ENCODE measurements at places on chromosomes 11 and 22.

DNA sequence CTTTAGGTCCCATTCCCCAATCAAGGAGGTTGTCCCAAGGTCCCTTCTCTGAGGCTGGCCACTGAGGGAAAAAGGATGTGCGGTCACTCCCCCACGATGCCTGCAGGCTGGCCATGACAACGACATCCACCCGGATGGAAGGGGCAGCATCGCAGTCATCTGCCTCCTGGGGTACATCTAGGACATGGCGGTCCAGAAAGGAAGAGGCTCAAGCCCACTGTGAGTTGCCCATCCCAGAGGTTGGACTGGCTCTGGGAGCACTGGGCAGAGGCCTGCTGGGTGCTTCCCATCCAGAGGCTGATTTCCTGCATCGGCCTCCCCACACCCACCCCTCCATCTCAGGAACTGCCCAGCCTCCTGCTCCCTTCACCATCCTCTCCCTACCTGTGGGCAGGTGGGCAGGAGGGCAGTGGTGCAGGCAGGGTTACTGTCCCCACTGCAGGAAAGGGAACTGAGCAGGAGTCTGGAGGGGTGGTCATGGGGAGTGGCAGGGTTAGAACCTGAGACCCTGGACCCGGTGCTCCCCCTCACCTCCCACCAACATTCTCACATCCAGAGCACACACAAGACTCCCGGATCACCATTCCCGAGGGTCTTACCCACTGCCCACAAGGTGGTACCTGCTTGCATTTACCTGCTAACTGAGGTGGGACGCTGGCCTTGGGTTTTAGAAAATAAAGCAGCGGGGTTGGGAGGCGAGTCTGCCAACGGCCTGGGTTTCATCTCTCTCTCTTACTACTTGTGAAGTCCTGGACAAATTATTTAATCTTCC is 4.4 kb downstream of the RCE1 start:
- no peak for DNase-seq

GRCh38 chr22:31088233-31088986 is 7.3 kb downstream of the SMTN start:
- no peak for DNase-seq

DNA sequence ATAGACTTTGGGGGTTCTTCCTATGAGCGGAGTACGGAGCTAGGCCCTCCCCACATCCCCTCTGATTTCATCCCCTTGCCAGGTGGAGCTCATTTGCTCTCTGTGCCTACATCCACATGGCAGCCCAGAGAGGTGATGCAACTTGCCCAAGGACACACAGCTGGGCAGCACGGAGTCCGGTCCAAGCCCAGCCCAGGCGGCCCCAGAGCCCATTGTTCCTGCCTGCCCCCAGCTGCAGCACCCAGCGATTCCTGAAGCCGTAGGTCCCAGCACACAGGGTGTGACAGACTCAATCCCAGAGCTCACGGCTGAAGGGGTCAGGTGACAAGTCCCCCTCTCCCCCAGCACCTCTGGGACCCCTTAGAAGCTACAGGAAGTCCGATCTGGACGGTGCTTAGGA is 22.2 kb upstream of the RFPL3 start:
- DNase-seq, result no peak

- DNase-seq, result no peak
These were observed 65.4 kb upstream of the CHRM4 start for GRCh38 chr11:46457021-46457420.

DNA sequence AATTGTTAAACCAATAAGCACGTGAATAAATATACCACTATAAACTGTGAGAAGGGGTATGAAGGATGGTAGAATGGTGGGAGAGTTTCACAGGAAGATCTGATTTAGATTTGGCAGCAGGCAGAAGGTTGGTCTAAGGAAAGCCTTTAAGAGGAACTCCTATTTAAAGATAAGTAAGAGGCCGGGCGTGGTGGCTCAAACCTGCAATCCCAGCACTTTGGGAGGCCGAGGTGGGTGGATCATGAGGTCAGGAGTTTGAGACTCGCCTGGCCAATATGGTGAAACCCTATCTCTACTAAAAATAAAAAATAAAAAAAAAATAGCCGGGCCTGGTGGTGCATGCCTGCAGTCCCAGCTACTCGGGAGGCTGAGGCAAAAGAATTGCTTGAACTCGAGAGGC is 45.8 kb upstream of the CXCR5 start:
- DNase-seq, result no peak

GRCh38 chr11:128533472-128533871 is 53.9 kb downstream of the ETS1 start:
- DNase-seq, result no peak

DNA sequence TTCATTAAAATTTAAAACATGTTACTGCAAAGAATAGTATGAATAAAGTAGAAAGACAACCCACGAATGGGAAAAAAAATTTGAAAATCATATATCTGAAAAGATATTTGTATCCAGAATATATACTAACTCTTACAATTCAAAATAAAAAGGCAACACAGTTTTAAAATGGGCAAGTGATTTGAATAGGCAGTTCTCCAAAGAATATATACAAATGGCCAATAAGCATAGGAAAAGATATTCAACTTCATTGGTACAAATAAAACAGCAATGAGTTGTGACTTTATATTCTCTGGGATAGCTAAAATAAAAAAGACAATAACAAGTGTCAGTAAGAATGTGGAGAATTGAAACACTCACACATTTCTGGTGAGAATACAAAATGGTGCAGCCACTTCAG is 41.6 kb upstream of the FAM181B start:
- no peak for DNase-seq

DNA sequence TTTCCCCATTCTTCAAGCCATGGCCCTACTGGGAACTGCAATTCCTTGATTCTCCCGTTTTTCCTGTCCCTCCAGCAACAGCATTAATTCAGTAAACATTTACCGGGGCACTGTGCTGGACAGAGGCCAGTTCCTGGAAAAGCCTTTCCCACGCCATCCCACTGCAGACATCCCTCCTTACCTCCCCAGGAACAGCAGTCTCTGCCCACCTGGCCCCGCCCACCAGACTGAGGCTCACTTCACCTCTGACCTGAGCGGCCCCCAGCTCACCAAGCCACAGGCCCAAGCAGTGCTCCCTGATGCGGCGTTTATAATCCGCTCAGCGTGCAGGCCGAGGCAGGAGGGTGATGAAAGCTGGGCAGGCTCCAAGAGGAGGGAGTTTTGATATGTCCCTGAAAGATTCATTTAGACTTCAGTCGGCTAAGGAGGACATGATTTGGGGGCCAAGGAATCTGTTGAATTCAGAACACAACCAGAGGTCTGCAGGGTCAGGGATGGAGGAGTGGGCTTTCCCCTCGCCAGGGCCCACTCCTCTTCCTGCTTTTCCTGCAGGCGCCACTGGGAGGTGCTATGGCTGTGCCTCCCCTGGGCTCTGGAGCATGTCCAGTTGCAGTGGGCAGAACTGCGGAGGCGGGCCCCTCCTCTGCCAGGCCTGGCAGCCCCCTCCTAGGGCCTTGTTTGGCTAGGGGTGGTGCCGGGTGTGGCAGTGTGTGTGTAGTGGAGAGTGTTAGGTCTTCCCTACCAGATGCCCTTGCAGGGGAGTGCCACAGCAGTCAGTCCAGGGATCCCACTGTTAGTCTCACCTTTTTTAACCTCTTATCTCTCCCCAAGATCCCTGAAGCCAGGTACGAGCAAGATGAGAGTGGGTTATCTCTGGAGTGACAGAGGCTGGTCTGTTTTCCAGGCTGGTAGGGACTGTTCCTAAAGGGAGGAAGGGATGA is 1.4 kb upstream of the TAGLN start:
- no peak for DNase-seq

DNA sequence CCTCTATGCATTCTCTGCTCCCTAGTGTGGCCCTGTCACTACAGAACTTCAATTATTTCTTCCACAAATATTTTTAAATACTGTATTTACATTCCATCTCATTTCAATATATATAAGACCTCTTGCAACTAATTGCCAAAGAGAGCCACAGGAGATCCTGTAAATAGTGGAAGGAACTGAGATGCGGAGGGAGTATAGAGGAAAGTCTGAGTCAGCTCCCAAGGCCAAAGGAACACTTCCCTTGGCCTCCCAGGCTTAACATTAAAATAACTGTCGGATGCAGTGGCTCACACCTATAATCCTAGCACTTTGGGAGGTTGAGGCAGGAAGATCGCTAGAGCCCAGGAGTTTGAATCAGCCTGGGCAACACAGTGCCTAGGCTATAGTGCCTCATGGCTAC is 31.2 kb downstream of the RBFOX2 start:
- DNase-seq, result no peak

DNA sequence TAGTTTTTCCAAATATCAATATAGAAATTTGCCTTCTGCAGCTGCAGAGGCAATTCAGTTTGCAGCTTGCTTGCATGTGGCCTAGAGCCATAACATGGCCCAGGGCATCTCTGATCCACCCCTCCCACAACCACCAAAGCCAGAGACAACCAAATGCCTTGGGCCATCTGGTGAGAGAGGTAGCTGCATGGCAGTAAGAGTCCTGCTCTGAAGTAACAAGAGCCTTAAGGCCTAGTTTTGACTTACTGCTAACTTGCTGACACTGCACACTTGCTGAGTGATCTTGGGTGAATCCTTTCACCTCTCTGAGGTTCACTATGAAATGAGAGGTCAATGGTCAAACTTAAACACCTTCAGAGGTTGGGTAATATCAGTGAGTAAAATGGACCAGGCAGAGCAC is 4.9 kb upstream of the SPECC1L start:
- DNase-seq, result no peak

DNA sequence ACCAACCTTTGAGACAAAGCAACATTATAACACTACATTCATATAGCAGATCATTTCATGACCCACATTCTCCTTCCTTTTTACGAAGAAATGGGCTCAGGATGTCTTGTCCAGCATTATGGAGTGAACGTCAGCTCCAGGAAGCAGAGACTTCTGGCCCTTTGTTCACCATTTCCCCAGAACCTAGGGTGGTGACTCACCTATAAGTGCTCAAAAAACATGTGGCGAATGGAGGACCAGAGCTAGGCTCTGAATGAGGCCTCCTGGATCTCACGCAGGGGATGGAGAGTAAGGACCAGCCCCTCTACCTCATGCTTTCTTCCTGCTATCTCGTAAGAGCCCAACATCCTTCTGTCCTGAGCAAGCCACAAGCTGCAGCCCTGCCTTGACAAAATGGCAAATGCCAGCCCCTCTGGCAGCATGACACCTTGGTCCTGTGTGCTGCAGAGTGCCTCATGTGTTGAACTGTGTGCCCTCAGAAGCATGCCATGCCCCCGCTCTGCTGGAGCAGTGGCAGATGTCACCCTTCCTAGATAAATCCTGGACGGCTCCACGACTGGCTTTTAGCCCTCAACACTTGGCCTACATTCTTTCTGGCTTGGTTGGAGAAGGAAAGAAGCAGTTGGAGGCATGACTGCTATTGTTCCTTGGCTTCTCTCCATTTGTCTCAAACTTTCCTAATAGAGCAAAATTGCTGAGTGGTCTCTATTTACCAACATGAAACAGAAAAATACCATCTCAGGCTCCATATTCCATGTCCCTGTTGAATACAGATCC is 6.5 kb upstream of the ST3GAL4 start:
- no peak for DNase-seq

GRCh38 chr11:67307545-67308001 is 4.2 kb downstream of the SSH3 start:
- no peak for DNase-seq

DNA sequence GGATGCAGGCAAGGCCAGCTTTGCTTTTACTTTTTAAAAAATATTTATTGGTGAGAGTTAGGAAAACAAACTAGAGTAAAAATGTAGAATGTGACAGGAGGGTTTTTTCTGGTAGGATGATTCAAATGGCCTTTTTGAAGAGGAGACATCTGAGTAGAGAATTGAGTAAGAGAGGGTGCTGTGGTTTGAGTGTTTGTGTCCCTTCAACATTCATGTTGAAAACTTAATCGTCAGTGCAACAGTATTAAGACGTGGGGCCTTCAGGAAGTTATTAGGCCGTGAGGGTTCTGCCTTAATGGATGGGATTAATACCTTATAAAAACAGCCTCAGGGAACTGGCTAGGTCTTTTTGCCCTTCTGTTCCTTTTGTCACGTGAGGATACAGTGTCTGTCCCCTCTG is 288.8 kb upstream of the C11orf87 start:
- DNase-seq, result no peak

DNA sequence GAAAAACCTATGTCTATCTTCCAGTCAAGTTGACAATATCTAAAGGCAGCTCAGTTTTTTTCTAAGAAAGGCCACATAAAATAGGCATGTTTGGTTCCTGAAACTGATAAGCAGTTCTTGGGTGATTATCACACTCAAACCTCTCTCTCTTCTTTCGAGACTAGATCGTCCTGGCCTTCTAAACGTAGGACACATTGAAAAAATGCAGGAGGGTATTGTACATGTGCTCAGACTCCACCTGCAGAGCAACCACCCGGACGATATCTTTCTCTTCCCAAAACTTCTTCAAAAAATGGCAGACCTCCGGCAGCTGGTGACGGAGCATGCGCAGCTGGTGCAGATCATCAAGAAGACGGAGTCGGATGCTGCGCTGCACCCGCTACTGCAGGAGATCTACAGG is 15.1 kb downstream of the CDPF1 start:
- no peak for DNase-seq

DNA sequence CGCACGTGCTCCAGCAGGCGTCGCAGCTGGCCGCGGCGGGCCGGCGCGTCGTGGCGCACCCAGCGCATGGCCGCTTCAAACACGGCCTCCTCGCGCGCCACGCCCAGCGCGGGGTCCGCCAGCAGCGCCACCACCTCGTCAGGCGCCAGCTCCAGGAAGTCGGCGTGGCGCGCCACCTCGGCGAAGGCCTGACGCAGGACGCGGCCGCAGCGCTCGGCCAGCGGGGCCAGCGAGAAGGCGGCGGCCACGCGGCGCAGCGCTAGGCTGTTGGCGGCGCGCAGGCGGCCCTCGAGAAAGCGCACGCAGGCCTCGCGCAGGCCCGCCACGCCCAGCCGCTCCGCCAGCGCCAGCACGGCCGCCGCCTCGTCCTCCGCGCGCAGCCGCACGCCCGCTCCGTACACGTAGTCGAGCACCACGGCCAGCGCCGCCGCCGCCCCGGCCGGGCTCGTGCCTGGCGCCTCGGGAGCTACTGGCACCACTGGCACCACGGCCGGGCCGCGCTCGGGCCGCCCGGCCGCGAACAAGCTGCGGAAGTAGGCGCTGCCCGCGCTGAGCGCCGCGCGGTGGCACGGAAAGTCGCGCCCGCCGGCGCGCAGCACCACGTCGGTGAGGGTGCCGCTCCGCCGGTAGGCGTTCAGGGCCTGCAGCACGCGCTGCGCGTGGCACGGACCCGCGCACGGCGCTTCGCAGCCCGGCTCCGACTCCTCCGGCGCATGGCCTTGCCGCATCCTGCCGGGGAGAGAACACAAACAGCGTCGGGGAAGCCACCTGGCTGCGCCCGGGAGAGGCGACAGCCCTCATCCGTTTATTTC is 2.9 kb downstream of the KLHL35 start:
- DNase-seq, result peak; percentile 16
